ENCODE measurements at places on chromosomes 2 and 18.

- no peak for DNase-seq
Measured at GRCh38 chr2:29080886-29081743, 6.8 kb upstream of the PCARE start.

- DNase-seq: no peak
Measured at GRCh38 chr2:69434753-69435152, 2.5 kb downstream of the NFU1 start.

GRCh38 chr2:129930451-129930850, 49.0 kb upstream of the RAB6C start:
- DNase-seq: no peak

- DNase-seq: no peak
Measured at GRCh38 chr2:40803900-40804299, 352.0 kb upstream of the SLC8A1 start.

- DNase-seq: no peak
Measured at GRCh38 chr2:159419403-159419802, 132.9 kb upstream of the WDSUB1 start.

GRCh38 chr2:23593752-23594459, 208.9 kb downstream of the KLHL29 start:
- DNase-seq: no peak

DNA sequence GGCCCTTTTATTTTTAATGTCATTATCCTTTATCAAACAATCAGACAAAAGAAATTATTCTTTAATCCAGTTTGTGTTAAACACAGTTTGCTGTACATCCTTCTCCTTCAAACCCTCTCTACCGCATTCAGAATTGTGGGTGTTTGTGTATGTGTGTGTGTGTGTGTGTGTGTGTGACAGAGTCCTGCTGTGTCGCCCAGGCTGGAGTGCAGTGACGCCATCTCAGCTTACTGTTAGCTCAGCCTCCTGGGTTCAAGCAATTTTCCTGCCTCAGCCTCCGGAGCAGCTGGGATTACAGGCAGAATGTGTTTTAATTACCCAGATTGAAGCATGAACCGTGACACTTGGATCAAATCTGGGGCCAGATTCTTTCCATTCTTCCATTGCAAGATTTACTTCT, 723.7 kb downstream of the DCDC2C start:
- DNase-seq: no peak

GRCh38 chr2:64534363-64534762, 10.2 kb downstream of the AFTPH start:
- DNase-seq: no peak

- no peak for DNase-seq
Measured at GRCh38 chr2:86291328-86291662, 46.1 kb downstream of the REEP1 start.
